Hematopoietic multipotent progenitor cell treated with erythropoietin and hydrocortisone succinate and interleukin-3 and kit ligand, for 15 days (in vitro differentiated cells): ENCODE measurements at places on chromosomes 4 and X.

DNA sequence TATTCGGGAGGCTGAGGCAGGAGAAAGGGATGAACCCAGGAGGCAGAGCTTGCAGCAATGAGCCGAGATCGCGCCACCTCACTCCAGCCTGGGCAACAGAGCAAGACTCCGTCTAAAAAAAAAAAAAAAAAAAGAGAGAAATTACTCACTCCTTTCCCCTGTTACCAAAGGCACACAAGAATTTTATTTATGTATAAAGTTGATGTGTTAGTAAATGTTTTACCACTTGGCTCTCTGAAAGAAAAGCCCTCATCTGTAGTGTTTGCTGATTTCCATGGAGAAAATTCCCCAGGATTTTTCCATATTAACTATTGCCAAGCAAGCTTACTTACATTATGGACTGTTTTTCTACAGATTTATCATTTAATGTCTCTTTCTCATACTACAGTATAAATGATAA is 142.1 kb upstream of the PABPC4L start:
- no peak for DNase-seq

DNA sequence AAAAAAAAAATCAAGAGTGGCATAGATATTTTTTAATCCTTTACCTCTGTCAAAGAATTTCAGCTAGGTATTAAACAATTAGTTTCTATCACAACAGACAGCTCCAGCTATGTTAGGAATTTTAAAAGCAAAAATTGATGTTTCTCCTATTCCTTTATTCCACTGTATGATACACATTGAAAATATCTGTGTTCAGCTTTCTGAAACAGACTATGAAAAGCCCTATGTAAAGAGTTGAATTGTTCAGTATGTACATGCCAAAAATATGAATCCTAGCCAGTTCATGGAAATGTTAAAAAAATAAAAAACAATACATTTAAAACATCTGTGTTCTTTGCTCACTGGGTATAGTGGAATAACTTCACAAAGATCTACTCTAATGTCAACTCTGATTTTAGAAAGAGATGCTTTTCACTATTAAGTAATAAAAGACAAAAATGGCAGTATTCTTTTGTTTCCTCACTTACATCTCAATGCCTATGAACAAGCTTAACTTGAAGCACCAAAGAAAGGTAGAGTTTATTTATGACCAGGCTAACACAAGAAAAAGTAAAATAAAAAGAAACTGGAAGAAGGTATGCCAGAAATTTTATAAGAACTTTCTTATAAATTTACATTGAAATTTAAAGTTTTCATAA is 32.1 kb downstream of the FBXW7 start:
- no peak for DNase-seq

GRCh38 chr4:185323606-185324005 is 72.1 kb downstream of the LRP2BP start:
- DNase-seq = no peak

GRCh38 chrX:1928805-1929204 is 313.9 kb downstream of the ASMT start:
- DNase-seq = no peak

DNA sequence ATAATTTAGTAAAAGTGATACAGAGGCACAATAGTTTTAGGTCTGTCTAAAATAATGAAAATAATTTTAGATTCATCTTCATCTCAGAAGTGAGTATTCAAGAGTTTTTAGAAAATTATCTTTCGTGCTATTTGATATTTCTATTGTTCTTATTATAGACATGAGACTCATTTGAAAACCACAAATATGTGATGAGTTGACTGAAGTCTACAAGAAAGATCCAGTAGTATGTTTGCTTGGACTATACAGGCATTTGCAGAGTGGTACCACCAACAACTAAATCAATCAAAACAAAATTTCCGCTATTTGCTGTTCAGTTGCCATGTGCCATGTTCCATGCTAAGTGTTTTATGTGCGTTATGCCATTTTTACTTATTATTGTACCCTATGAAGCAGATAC is 1318.5 kb downstream of the STIM2 start:
- no peak for DNase-seq

DNA sequence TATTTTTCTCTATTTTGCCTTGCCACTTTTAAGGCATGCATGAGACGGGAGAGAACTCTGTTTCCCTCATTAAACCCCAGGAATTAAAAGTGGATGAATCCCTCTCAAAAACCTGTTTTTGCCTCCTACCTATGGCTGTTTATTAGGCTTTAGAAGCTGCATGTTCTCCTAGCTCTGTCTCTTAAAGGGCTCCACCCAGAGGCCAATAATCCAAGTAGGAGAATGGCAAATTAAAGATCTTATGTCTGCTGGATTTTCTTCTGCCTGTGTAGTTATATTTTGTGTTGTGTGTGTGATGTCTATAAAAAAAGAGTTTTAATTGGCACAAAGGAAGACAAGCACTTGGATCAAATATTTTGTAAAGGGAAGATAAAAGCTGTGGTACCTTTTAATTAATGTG is 32.4 kb downstream of the MAGEC1 start:
- DNase-seq = no peak

DNA sequence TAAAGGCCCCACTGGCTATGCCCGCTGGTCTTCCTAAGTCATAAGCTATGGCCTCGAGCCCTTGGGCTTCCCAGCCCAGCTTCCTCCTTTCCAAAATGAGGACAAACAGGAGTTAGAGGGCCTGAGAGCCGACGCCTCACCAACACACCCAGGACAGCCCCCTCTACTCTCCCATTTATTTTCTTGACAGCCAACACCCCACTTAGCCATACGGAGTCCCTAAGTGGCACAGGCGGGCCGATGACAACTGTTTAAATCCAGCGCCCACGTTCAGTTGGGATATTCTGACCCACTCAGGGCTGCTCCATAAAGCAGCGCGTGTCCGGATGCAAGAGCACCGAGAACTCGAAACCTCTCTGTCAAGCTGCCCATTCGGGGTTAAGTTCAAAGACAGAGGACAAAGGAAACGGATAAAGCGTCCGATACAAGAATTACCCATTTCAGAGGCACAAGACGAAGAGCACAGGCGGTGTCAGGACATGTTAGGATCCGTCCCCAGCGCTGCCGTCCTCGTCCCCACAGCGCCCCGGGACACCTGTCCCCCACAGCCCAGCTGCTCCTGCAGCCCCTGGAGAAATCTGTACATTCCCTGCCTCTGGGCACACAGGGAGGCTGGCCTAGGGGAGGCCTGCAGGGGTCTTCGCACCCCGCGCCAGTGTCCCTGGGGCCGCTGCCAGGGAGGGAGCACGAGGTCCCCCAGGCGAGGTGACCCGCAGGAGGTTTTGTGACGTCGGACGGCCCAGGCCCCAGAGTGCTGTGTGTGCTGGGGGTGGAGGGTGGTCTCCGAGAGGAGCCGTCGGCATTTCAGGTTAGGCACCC is 1.2 kb downstream of the PRKX start:
- DNase-seq = no peak

DNA sequence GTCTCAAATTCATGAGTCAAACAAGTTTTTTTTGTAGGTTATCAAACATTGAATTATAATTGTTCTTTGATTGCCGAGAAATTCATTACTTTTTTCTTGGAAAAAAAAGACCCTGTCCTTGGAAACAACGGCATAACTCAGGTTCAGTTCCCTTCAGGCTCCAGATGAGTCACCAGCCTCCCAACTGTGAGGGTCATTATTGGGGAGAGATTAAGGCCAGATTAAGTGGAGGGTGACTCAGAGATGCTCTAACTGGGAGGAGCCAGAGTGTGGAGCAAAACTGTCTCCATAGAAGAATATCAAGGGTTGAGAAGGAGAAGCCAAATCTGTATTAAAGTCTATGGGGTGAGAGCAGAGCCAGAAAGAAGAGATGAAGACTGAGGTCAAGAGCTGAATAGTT is 9.6 kb downstream of the ADGRG4 start:
- DNase-seq = no peak

GRCh38 chr4:72031868-72032608 is at the start of gene NPFFR2:
Gene NPFFR2, plus strand, starts transcription at chr4:72032000. Its CDS starts 96,592 bp downstream, at chr4:72128592.
- DNase-seq = no peak

DNA sequence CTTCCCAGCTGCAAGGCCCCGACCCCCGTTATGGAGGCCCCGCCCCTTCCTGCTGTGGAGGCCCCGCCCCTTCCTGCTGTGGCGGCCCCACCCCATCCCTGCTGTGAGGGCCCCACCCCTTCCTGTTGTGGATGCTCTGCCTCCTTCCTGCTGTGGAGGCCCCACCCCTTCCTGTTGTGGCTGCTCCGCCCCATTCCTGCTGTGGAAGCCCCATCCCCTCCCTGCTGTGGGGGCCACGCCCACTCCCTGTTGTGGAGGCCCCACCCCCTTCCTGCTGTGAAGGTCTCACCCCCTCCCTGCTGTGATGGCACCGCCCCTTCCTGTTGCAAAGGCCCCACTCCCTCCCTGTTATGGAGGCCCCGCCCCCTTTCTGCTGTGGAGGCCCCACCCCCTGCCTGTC is 104.9 kb upstream of the PSAPL1 start:
- DNase-seq = no peak

- DNase-seq = no peak
Measured at GRCh38 chr4:1492651-1493539, 86.7 kb upstream of the NKX1-1 start.

DNA sequence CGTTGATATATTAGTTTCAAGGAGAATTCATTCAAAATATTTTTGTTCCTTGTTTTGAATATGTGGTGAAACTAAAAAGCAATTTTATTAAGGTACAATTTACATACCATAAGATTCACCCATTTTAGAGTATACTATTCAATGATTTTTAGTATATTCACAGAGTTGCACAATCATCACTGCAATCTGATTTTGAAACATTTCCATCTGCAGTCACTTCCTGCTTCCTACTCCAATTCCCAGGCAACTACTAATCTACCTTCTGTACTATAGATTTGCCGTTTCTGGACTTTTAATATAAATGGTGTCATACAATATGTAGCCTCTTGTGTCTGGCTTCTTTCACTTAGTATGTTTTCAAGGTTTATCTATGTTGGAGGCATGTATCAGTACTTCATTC is 71.3 kb downstream of the SLC9A7 start:
- DNase-seq = no peak

DNA sequence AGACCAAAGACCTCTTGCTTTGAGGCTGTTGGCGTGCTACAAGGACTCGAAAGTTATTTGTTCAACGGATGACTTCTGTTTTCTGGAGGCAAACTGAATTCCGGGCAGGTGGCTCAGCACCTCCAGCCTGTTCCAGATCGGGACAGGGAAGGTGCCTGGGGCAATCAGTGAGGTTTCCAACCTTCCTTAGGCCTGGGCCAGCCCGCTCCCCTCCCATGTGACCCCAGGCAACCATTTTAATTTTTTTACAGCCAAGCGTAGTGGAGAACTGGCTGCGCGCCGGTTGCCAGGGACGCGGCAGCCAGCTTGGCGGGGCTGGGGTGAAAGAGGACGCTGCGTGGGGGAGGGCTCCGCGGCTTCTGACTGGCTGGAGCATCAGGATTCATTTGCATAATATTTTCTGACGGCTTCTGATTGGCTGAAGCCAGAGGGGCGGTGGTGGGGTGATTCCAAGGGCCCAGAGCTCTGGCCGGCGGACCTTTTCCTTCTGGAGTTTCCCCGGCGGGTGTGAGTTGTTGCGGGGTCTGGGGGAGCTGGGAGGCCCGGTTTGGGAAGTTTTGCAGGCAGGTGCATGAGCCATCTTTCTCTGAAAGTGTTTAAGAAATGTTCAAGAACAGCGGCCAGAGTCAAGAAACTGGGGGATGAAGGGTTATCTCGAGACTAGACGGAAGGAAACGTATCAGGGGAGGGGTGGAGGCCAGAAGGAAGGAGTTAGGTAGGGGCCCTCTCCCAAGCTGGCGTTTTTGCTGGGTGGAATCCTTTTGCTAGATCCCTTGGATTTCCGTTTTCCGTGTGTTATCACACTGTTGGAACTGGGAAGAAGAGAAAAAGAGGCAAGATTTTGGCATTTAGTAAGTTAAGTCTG is at the start of gene MID1IP1:
Gene MID1IP1, plus strand, starts transcription at position 479 of the 865 bp plus-strand sequence. CDS start 3,488 bp downstream, outside the sequence.
- peak; percentile 87 for DNase-seq

DNA sequence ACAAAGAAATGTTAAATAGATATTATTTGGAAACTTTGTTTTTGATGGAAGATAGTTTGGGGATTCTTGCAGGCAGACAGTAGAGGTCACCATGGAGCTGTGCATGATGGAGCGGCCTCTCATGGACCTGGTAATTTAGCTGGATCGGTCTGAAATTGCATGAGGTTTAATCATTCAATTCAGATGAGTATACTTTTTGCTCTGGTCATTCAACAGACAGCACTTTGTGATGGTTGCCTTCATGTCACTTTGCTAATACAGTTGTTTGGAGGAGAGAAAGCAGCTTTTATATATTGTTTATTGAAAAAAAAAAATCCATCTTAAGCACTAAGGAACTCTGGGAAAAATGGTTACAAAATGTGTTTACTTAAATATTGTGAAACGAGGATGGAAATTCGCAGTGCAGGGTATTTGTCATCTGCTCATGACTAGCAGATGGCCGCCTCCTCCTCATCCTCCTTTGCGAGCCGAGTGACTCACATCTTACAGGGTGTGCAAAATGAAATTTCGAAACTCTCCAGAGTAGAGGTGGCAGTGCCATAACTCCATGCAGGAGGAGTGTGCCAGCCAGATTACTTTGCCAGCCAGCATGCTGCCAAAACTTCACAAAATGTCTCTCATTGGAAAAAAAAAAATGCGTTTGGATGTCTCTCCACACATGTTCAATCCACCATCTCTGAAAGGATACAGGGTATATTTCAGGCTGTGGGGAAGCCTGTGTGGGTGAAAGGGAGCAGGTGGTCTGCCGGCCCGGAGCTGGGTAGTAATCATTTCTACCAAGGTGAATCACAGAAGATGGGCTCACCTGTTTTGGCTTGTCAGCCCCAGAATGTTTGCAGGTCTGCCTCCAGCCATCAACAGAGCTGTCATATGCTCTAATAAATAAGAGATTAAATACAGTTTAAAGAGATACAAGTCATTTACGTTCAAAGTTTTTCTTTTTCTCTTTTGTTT is 314.9 kb upstream of the DIPK2B start:
- DNase-seq = no peak

GRCh38 chr4:39613093-39613656 is 25.5 kb downstream of the SMIM14 start:
- no peak for DNase-seq

DNA sequence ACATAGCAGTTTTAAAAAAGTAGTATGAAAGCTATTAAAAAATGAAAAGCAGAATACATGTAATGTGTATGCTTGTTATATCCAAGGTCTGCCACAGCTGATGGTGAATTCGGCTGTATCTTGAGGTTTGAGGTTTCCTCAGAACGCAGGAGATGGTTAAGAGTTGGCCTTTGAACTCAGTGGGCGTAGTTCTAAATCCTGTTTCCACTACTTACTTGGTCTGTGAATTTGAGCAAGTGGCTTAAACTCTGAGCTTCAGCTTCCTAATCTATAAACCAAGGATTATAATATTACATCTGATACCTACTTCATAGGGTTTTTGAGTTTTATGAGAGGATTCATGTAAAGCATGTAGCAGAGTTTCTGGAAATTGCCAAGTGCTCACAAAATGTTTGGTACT is 125.2 kb downstream of the STIM2 start:
- no peak for DNase-seq

GRCh38 chr4:20474119-20474518 is 222.4 kb downstream of the SLIT2 start:
- no peak for DNase-seq

DNA sequence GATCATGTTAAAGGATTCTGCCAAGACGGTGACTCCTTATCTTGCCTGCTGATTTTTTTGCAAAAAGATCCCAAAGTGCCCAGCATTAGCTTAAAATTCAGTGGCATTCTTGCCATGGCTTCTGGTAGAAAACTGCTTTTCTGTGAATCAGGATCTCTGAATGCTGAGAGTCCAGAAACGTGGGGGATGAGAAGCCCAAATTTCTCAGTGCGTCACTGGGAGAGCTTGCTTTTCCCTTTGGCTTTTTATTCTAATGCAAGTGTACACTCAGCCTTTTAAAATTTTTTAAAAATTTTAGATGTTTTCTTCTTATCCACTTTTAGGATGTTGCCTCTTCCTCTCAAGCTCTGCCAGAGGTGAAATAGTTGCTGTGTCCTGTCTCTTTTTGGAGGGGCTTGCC is 98.4 kb downstream of the TLL1 start:
- DNase-seq = no peak

GRCh38 chrX:95791876-95792275 is 892.8 kb upstream of the DIAPH2 start:
- DNase-seq = no peak
